T-helper 17 cell (primary cell): ENCODE measurements at places on chromosomes 12 and 14. TPM values are rescaled to one million over a fixed set of nuclear protein-coding genes. Genes with fewer than 3 reads are reported as not detected.

KRT77 gene
- total RNA-seq: not detected

RPS6KL1 gene
- 1.9 TPM for total RNA-seq

IAPP gene
- total RNA-seq: not detected

RDH16 gene
- 0.40 TPM for total RNA-seq

KRT78 gene
- total RNA-seq: not detected

MORN3 gene
- 8.5 TPM for total RNA-seq

ABCC9 gene
- not detected for total RNA-seq

CLEC14A gene
- not detected for total RNA-seq

HPD gene
- not detected for total RNA-seq

RTN1 gene
- 0.60 TPM for total RNA-seq

CIDEB gene
- 16.8 TPM for total RNA-seq

PRH2 gene
- total RNA-seq: not detected
